ENCODE measurements at places on chromosomes 12 and 14.

DNA sequence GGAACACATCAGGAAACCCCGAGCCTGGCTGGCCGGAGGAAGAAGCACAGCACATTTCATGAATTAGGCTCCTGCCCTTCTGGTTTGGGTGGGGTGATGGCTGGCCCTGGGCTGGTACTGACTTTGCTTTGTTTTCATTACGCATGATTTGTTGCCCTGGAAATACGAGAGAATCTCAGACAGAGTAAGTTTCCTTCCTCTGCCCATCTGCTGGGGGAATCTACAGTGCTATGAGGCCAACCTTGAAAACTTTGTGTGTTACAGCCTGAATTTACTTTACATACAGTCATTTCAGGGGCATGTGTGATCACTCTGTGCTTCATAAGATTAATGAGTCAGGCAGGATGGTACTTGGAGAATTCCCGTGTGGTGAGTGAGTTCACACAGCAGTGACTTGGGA lies 20.5 kb upstream of the SLC5A8 start:
- DNase-seq: no peak

GRCh38 chr12:121400332-121401139 lies 618 bp downstream of the RNF34 start:
- peak; percentile 58 for DNase-seq

GRCh38 chr12:111408116-111408440 lies 2.4 kb downstream of the SH2B3 start:
- no peak for DNase-seq

DNA sequence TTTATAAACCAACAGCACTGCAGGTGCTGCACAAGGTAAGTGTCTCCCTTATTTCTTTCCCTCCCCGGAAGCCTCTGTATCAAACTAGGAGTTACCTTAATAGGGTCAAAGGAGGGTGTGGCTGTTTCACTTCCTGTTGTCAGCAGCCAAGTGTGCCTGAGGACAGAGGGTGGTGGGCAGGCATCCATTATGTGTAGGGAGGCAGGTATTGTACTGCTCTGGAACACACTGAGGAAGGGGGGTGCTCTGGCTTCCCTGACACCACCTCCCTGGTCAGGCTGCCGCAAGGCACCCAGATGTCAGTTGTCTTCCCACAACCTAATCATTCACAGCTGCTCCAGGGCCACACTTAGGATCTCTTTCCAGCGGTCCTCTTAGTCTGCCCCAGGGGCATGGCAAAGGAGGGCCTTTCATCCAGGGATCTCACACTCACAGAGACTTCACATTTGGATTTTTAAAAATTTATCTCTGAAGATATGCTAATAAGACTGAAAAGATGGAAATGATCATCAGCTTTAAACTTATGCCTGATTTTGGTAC lies 132.0 kb upstream of the ARHGAP5 start:
- peak; percentile 60 for DNase-seq

GRCh38 chr12:94922561-94922960 lies 80.9 kb downstream of the NDUFA12 start:
- DNase-seq: no peak

- DNase-seq: no peak
These were observed 146.6 kb upstream of the PLEKHG7 start for GRCh38 chr12:92556141-92556540.

DNA sequence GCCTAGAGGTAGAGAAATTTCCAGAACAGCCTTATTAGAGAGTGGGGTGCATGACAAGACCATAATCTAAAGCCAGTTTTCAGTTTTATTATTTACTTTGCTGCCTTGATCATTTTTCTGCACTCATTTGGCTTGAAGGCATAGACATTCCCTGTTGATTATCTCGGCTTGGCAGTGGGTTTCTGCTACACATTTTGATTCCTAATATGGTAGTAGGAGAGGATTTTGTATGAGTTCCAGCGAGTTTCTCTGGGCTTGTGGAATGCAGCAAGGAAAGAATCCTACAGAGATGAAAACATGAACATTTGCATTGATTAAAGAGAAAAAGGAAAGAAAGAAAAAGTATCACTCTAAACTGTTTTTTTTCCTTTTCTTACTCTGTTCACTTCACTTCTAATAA lies 281.2 kb downstream of the PAWR start:
- no peak for DNase-seq

DNA sequence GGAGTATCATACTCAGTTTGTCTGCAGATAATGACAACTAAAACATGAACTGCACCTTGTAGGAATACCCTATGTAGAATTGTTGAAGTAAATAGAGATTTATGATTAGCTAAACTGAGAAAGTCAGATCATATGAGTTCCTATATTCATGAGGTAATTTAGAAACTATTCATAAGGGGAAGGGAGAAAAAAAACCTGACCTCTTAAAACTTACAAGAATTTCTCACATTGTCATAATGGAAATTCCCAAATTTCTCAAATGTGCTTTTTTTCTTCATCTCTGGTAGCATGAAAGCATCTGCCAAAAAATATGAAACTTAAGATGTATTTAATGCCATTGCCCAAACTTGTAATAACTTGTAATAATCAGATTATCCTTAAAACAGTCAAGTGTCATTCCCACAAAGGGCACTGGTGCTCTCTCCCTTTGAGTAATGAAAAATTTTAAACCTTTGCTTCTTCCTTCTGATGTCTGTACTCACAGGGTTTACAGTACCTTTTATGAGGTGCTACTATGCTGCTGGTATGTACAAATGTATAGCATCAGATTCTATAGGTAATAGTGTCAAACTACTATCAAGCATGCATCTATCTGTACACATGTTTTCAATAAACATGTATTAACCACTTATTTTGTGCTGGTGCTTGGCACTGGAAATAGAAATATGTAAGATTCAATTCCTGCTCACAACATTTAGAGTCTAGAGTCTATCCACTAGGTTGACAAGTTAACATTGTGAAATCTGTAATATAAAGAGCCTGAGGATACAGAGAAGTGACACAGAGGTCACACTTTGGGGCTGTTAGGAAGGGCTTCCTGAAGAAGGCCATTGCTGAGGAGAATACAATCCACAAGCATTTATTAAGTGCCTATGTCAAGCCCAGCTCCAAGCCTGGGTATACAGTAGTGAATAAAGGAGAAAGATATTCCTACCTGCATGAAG lies 17.4 kb upstream of the DRAM1 start:
- DNase-seq: no peak

DNA sequence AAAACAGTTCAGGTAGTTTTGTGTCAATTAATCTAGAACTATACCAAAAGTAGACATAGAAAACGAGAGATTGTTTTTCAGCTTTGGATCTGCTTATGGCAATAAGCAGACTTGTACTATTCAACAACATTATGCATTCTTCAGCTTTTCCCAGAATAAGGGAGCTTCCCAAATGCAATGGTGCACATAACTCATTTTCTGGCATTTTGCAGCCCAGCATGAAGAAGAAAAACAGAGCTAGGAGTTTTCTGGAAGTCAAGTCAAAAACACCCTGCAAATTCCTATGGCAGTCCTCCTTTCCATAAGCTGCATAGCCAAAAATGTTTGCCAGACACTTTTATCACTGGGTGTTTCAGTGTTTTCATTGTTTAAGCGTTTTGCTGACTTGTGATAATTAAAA lies 314.7 kb downstream of the NAV3 start:
- no peak for DNase-seq

DNA sequence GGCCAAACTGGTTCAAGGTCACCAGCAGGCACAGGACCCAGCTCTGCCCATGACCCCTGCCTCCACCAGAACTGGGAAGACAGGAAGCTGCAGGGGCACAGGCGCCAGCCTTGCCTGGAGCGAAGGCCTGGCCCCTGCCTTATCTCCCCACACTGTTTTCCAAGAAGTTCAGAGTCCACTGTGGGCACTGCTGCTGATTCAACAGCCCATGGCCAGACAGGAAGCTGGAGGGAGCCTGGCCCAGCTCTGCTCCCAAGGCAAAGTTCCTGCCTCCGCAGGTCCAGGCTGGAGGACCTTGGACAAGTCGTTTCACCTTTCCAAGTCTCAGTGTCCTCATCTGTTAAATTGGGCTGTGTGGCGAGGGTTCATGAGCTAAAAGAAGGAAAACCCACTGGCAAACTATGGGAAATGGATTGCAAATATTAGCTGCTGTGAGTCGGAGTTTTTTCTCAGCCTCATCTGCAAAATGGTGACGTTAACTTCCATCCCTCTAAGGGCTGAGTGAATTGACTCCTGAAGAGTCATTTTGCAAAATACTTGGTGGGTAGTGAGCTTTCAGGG lies 1.2 kb downstream of the PHETA1 start:
- DNase-seq: no peak

DNA sequence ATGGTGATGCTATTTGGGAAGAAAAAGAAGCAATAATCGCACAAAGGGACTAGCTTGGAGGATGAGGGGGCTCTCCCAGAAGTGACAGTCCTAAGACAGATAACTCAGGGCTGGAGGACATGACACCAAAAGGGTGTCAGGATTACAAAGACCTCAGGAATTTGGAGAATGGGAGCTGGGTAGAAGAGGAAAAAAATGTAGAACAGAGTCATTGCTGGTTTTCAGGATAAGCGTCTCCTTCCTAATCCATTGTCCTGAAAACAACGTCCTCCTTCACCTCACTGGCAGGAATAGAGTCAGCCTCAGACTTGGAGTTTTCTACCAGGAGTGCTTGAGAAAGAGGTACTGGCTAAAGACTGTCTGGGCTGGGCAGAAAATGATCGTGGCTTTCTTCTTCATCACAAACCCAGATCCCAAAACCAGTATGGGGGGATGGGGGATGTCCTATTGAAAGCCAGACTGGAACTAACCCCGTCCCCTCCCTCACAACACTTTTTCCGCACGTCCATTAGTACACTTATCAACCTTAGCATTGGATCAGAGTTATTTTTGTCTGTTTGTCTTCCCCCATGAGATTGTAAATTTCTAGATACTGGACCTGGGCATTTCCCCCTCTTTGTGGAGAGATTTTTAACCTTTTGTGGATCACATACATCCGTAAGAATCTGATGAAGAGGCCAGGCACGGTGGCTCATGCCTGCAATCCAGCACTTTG lies 14.3 kb downstream of the B4GALNT3 start:
- DNase-seq: no peak

- DNase-seq: no peak
These were observed 39.8 kb downstream of the BORCS5 start for GRCh38 chr12:12396694-12397093.

- DNase-seq: no peak
These were observed 456.2 kb downstream of the FOXG1 start for GRCh38 chr14:29222671-29223268.

GRCh38 chr14:56197150-56197549 lies 78.9 kb downstream of the PELI2 start:
- no peak for DNase-seq

- DNase-seq: no peak
These were observed 78.4 kb upstream of the DNM1L start for GRCh38 chr12:32600681-32601080.

GRCh38 chr12:131850856-131851559 lies 22.8 kb downstream of the MMP17 start:
- DNase-seq: no peak

GRCh38 chr14:95524706-95525512 lies 8.5 kb upstream of the SYNE3 start:
- DNase-seq: no peak

- no peak for DNase-seq
These were observed 8.9 kb downstream of the TOGARAM1 start for GRCh38 chr14:44970907-44971306.

- no peak for DNase-seq
These were observed 35.5 kb upstream of the RFLNA start for GRCh38 chr12:124259154-124260066.

GRCh38 chr12:11669348-11669747 lies 19.9 kb downstream of the ETV6 start:
- no peak for DNase-seq

DNA sequence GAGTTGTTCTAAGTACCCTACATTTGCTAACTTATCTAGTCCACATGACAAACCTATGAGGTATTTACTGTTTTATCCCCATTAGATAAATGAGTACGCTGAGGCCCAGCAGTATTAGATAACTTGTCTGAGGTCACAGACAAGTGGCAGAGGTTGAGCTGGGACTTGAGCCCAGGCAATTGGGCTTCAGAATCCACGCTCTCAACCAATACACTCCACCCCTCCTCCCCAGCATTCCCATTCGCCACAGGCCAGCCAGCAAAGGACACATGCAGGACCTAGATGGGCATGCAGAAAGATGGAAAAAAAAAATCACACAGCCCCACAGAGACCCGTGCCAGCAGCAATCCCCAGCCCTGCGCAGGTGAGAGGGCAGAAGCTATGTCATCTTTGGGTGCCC lies 12.4 kb downstream of the HDAC7 start:
- DNase-seq: no peak

GRCh38 chr14:31435276-31435675 lies 14.9 kb upstream of the HEATR5A start:
- DNase-seq: no peak

DNA sequence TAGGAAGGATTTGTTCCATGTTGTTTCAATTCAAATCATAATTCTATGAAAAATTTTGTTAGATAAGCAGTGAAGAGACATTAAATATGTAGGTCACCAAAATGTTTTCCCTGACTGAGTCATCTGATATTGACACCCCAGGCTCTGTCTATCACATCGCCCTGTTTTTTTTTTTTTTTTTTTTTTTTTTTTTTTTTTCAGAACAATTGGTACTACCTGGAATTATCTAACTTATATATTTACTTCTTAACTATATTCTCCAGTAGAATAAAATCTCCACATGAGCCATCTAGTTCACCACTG lies 97.8 kb upstream of the KRAS start:
- DNase-seq: no peak

Data from central memory CD4-positive, alpha-beta T cell (primary cell).